Right ventricle myocardium inferior (tissue), 1 donor: ENCODE measurements at places on chromosomes 3 and 15.

DNA sequence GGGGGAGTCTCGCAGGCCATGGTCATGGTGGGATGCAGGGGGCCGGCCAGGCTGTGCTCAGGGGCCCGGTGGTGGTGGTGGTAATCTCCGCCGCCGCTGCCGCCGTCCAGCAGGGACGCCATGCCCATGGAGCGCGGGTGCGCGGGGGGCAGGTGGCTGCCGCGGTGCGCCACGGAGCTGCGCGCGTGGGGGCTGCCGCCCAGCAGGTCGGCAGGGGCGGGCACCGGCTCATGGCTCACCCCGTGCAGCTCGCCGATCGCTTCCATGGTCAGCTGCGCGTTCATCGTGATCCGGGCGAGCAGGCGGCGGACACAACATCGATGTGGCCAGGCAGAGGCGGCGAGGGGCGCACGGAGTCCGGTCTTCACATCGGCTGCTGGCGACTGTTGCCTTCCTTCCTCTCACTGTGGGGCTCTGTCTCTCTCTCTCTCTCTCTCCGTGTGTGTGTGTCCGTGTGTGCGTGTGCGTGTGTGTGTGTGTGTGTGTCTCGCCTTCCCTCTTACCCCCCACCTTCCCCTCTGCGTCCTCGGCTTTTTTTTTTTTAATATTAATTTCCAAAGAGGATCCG lies 451 bp downstream of the ONECUT1 start:
- DNase-seq, result no peak

- no peak for DNase-seq
Observed at GRCh38 chr3:53719796-53720195, 126.4 kb downstream of the CHDH start.

- DNase-seq, result no peak
Observed at GRCh38 chr3:146513386-146514051, 30.9 kb downstream of the PLSCR1 start.

GRCh38 chr3:141227752-141228151 lies 3.9 kb upstream of the PXYLP1 start:
- no peak for DNase-seq

DNA sequence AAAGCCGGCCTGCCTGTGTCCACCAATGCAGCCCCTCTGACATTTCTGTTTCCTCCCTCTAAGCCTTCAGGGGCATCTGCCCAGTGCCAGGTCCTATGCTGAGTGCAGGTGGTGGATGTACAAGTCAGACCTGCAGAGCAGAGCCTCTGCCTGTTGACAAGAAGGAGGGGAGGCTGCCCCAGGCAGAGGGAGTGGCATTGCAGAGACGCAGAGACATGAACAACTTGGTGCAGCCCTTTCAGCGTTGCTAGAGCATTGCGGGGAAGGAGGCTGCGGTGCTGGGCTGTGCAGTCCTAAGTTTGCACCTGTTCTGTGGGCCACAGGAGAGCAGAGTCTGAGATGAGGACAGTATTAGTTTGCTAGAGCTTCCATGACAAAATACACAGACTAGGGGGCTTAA lies 65.2 kb downstream of the LSM3 start:
- no peak for DNase-seq

DNA sequence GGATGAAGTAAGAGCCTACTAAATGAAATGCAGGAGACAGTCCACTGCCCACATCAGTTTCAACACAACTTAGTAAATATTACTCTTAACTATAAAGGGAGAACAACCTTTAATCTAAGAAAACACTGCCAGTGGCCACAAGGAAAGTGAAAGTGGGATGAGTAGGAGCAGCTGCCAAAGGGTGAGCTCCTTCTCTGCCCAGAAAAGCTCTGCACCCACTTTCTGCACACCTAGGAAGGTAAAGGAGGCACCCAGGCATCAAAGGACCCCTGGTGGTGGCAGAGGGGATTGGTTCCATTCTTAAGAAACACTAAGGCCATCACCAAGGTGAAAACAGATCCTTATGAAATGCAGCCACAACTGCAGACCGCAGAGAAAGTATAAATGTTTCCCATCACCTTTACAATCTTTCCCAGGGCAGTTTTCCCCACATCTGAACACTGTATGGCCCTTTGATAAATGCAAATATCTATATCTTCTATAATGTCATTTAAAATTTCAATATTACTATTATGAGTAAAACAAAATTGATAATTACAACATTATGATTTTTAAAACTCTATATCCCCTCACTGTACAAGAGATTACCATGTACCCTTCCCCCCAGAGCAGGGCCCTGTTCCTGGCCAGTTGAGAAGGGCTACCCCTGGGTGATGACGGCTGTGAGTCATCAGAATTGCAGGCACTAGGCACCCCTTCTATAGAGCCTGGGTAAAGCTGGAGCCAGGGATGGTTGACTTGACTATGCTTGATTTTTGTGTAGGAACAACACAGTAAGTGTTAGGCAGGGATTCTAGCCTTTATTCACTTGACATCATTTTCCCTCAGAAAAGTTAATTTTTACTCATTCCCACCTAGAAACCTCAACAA lies 92.0 kb downstream of the SNRK start:
- DNase-seq, result no peak

GRCh38 chr15:71654042-71654719 lies 156.2 kb upstream of the NR2E3 start:
- DNase-seq, result no peak

DNA sequence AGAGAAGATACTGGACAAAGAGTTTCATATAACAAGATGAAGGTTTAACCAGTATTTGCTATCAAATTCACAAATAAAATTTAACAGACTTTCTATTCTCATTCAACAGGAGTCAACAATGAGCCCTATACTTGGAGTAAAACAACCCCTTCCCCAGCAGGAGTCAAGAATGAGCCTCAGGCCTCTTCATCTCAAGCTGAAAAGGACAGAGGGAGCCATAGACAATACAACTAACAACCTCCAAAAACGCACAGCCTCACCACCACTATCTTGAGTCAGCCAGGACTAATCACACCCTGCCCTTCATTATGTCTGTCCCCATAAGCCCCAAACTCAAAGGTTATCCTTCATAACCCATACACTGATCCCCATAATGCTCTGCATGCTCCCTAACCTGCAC lies 36.4 kb downstream of the ETFA start:
- DNase-seq, result no peak

DNA sequence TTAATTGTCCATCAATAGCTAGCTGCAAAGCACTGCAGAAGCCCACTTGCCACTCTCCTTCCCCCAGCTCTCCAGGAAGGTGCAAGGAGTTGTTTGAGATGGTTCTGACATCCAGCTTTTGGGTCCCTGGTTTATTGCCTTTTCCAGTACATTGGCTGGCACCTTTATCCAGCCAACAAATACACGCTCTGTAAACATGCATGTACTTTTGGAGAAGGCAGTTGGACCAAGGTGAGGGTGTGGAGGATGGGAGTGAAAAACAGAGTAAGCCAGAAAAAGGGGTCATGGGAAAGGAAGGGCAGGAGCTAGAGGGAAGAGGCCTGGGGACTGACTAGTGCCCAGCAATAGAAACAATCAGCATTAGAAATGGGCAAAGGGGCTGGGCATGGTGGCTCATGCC lies 102.7 kb downstream of the CGNL1 start:
- DNase-seq, result no peak
